ENCODE measurements at places on chromosomes 7 and 10.

- no peak for DNase-seq
Observed at GRCh38 chr7:33814936-33815335, 90.4 kb upstream of the BMPER start.

DNA sequence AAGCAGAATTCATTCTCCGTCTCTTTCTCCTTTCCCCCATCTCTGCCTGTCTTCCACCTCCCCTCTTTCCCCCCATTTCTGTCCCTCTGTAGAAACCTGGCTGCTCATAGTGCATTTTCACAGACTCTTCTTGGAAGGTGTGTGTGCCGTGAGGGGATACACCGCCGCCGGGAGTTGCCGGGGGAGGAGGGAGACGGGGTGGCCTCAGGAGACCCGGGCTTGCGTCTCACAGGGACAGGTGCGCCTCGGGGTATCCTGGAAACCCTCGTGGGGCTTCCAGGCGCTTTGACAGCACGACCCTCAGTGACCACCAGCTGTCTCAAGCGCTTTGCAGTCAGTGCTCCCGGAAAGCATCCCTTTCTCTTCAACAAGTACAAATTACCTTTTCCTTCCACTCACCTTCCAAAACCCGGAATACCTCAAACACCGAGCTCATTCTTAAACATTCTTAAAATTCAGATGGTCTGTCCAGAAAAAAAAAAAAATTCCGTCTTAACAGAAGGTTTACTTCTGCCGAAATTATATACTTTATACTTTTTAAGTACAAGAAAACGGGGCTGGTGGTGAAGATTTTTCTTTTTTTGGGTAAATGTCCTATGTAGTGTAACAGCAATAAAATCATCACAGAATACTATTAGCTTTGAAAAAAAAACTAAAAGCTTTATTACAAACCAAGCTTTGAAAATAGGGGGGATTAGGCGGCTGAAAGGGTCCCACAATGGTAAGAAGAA is 8.2 kb downstream of the EMX2 start:
- no peak for DNase-seq

DNA sequence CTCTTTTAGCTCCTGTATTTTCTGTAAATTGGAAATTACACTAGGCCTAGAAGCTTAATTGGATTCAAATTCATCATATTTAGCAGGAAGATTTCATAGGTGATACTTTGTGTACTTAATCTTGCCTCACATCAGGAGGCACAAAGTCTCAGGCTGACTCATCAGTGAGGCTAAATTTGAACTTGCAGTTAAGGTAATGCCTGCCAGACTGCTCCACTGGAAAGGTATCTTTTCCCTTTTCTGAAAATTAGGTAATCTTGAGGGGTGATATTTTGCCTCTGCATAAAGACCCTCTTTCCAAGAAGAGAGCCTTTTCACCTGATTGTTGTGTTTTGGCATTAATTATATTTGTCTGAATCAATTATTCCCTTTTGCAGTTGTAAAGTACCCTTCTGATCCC is 14.6 kb downstream of the PPIA start:
- no peak for DNase-seq

- DNase-seq, result no peak
Observed at GRCh38 chr10:118961436-118961835, 68.1 kb upstream of the NANOS1 start.

- no peak for DNase-seq
Observed at GRCh38 chr10:13670311-13670710, 83.5 kb downstream of the PRPF18 start.

All from activated T-cell treated with anti-CD3 and anti-CD28 coated beads for 24 hours (primary cell).